Upper lobe of right lung (tissue), 1 donor: ENCODE measurements at places on chromosomes 16 and 17. TPM values are rescaled to one million over a fixed set of nuclear protein-coding genes. Genes with fewer than 3 reads are reported as not detected.

- peaks cover 22% of the 10 kb centered on the region for H3K4me1 ChIP-seq
- no peaks in the 10 kb centered on the region for H3K27me3 ChIP-seq
- peak; percentile 88 for DNase-seq
Measured at GRCh38 chr16:19179546-19180490, 11.8 kb downstream of the SYT17 start.

GRCh38 chr17:17724307-17725010, 43.2 kb downstream of the RAI1 start:
- peaks cover 49% of the 10 kb centered on the region for H3K4me1 ChIP-seq
- no peaks in the 10 kb centered on the region for H3K27me3 ChIP-seq
- H3K4me3 ChIP-seq = peak overlapping the region; percentile 54
- no peak for DNase-seq
- peak overlapping the region; percentile 36 for H3K27ac ChIP-seq

GRCh38 chr17:12089809-12090384, 69.2 kb downstream of the MAP2K4 start:
- no peaks in the 10 kb centered on the region for H3K4me1 ChIP-seq
- no peaks in the 10 kb centered on the region for H3K36me3 ChIP-seq
- no peak for DNase-seq
- H3K4me3 ChIP-seq = no peak overlapping the region
- H3K27me3 ChIP-seq = no peaks in the 10 kb centered on the region
- no peak overlapping the region for H3K27ac ChIP-seq

DNA sequence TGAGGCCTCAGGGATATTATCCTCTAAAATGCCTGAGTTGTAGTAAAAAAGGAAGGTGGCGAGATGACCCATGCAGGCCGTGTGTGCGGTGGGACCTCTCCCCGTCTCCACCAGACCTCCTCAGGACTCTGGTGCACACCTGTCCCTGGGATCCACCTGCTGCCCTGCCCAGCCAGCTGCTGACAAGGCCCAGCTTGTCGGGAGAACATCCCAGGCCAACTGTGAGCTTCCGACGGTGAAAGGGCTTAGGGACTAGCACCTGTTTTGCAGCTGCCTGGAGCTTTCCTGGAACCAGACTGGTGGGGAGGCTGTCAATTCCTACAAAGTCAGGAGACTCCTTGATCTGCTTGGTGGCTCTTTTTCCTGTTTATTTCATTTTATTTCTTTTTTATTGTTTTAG, 11.6 kb downstream of the IL34 start:
- peaks cover 3% of the 10 kb centered on the region for H3K36me3 ChIP-seq
- H3K4me3 ChIP-seq = no peak overlapping the region
- no peaks in the 10 kb centered on the region for H3K27me3 ChIP-seq
- H3K27ac ChIP-seq = no peak overlapping the region
- peak; percentile 23 for DNase-seq
- H3K4me1 ChIP-seq = peaks cover 7% of the 10 kb centered on the region

- no peaks in the 10 kb centered on the region for H3K27me3 ChIP-seq
- no peaks in the 10 kb centered on the region for H3K36me3 ChIP-seq
- no peak for DNase-seq
Measured at GRCh38 chr17:81831563-81831956, 1.5 kb downstream of the MCRIP1 start.

C1QBP gene
- total RNA-seq = 73.7 TPM
